Ascending aorta (tissue), 2 donors: ENCODE measurements at places on chromosomes 2 and 18. TPM values are rescaled to one million over a fixed set of nuclear protein-coding genes. Genes with fewer than 3 reads are reported as not detected.

Gene POU3F3
- total RNA-seq: 0.21 TPM

GRCh38 chr2:190515687-190516086 lies 18.8 kb downstream of the NEMP2 start:
- DNase-seq: no peak

DNA sequence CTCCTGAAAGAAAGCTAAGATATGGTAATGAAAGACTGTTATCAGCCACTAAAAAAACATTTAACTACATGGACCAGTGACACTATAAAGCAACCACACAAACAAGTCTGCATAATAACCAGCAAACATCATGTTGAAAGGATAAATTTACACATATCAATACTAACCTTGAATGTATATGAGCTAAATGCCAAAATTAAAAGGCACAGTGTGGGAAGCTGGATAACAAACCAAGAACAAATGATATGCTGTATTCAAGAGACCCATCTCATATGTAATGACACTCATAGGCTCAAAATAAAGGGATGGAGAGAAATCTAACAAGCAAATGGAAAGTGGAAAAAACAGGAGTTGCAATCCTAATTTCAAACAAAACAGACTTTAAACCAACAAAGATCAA lies 213.1 kb upstream of the CDH2 start:
- DNase-seq: no peak

GRCh38 chr2:235934774-235935484 lies 233.3 kb downstream of the GBX2 start:
- DNase-seq: no peak

DNA sequence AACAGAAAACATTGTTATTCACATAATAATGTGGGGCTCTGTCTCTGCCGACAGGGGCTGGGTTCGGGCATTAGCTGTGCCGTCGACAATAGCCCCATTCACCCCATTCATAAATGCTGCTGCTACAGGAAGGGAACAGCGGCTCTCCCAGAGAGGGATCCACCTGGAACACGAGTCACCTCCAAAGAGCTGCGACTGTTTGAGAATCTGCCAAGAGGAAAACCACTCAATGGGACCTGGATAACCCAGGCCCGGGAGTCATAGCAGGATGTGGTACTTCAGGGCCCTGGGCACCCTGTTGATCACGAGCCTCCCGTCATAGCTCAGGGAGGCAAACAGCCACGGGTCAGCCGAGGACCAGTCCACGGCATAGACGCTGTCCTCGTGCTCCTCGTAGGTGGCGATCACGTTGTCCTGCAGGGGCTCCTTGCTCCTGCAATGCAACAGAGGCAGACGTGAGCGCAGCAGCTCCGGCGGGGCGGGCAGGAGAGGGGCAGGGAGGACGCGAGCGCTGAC lies 188.5 kb downstream of the EIPR1 start:
- no peak for DNase-seq

DNA sequence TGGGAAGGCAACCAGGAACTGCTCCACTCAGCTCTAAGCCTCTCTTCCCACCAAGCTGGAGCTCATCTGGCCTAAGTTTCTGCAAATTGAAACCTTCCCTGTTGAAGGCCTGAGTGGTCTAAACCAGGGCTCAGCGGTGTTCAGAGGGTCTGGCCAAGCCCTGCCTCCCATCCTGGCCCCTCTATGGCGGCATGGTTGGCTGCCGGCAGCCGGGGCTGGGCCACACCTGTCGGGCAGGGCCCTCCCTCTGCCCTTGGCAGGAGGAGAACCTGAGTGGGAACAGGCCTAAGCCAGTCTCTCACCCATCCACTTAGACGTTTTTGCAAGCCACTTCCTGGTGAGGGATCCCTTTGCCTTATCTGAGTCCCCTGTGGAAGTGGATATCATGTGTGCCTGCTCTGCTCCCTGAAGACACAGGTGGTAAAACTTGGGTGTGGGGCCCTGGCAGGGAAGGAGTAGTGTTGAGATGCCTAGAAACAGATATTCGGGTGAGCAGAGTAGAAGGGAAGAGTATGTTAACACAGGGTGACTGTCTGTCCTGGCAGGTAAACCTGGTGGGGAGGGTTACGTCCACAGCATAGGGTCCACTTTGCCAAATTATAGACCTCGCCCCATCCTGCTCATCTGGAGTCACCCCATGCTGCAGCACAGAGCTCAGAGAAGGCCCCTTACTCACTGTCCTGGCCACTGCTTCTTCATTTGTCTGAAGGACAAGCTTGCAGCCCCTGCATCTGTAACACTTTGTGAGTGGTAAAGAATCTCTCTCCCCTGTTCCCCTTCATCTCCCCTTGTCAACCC lies 63.0 kb upstream of the SIX2 start:
- no peak for DNase-seq
